ENCODE measurements at places on chromosomes 7 and 10.

DNA sequence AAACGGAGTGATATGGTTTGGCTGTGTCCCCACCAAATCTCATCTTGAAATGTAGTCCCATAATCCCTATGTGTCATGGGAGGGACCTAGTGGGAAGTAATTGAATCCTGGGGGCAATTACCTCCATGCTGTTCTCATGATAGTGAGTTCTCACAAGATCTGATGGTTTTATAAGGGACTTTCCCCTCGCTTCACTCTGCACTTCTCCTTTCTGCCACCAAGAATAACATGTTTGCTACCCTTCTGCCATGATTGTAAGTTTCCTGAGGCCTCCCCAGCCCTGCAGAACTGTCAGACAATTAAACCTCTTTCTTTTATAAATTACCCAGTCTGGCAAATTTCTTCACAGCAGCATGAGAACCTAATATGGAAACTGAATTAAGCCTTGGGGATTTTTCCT lies 19.1 kb downstream of the FAM3C start:
- no peak for DNase-seq

- no peak for DNase-seq
Measured at GRCh38 chr10:69741671-69742355, 59.9 kb upstream of the COL13A1 start.

DNA sequence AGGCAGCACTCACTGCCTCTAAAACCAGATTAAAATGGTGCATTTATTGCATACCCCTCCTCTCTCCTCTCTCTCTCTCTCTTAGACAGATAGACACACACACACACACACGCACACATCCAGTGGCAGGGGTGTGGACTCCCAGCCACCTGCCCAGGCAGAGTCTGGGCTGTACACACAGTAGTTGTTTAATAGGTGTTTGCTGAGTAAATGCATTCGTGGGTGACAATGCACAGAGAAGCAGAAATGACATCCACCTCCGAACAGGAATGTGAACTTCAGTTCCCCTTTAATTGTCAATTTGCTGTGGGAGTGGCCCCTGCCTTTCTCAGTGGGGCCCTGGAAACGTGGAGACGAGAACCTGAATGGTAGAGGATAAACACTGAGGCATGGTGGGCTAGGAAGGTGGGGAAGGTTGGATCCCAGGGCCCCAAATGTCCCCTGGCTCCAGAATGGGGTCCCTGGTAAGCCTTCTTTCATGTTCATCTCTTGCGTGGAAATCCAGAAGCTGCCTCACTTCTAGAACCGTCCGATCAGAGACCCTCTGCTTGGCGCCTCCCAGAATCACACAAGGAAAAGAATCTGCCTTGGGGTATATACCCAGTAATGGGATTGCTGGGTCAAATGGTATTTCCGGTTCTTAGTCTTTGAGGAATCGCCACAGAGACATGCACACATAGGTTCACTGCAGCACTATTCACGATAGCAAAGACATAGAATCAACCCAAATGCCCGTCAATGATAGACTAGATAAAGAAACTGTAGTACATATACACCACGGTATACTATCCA lies 58.5 kb upstream of the ECHDC3 start:
- DNase-seq: no peak

- no peak for DNase-seq
Measured at GRCh38 chr10:4331150-4331549, 494.9 kb upstream of the AKR1E2 start.

GRCh38 chr10:119659951-119660350 lies 8.8 kb downstream of the BAG3 start:
- DNase-seq: no peak

DNA sequence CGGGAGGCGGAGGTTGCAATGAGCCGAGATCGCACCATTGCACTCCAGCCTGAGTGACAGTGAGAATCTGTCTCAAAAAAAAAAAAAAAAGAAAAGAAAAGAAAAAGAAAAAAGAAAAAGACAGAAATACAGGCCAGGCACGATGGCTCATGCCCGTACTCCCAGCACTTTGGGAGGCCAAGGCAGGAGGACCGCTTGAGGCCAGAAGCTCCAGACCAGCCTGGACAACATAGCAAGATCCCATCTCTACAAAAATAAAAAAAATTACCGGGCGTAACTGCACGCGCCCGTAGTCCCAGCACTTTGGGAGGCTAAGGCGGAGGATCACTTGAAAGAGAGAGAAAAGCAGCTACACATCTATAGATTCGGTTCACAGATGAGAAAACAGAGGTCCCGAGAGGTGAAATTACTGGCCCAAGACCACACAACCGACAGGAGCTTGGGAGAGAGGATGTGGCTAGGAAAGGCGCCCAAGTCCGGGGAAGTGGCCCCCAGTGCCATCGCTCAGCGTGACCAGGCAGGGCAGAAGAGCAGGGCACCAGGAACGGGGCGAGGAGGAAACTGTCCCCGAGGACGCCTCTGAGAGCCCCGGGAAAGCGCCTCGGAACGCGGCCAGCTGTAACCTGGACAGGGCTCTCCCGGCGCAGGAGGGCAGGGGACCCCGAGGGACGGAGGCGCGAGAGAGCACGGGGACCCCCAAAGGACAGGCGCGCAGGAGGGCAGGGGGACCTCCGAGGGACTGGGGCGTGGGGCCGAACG lies 612 bp downstream of the SNX8 start:
- DNase-seq: no peak

- no peak for DNase-seq
Measured at GRCh38 chr10:56360583-56360966, 484 bp downstream of the ZWINT start.

- DNase-seq: no peak
Measured at GRCh38 chr10:92082583-92083280, 159.2 kb downstream of the BTAF1 start.

GRCh38 chr7:102189756-102190155 lies 96.9 kb upstream of the SH2B2 start:
- DNase-seq: no peak

GRCh38 chr10:131805696-131806095 lies 95.1 kb upstream of the PPP2R2D start:
- no peak for DNase-seq

- DNase-seq: no peak
Measured at GRCh38 chr7:3280445-3280844, 20.6 kb upstream of the SDK1 start.

- DNase-seq: no peak
Measured at GRCh38 chr7:37703361-37703760, 19.8 kb downstream of the GPR141 start.

- DNase-seq: no peak
Measured at GRCh38 chr10:20396701-20397100, 500.4 kb downstream of the NEBL start.

GRCh38 chr10:24642921-24643678 lies 80.6 kb downstream of the ARHGAP21 start:
- DNase-seq: peak; percentile 40

- DNase-seq: no peak
Measured at GRCh38 chr7:80794631-80795573, 123.9 kb downstream of the SEMA3C start.

DNA sequence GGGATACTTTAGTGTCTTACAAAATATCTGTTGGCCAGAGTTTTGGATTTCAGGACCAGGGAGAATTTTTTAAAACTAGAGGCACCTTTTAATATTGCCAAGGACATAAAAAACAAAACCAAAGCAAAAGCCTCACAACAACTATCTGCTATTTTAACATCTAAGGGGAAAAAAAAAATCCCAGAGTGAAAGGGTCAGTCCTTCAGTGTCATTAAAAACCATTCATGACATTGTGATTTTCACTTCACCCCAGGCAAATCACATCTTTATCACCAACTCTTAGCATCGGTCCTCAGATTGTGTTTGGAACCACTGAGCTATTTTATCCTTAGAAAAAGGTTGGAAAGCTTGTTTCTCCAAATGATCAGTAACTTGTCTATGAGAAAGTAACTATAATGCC lies 10.7 kb downstream of the CEP41 start:
- no peak for DNase-seq

DNA sequence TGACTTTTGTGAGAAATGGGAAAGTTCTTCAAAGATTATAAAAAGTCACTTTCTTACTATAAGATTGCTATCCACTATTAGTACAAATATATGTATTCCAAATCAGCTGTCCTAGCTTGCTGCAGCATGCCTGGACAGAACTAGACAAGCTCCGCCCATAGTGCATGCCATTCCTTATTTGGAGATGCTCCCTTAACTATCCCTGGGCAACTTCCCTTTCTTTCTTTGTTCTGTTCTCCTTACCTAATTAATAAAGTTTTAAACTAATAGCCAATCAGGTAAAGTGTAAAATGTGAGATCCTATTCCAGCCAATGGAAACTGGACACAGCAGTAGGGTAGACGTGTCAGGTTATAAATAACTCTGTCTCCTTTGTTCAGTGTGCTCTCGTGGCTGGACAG lies 281.9 kb downstream of the CAMK1D start:
- no peak for DNase-seq

- DNase-seq: no peak
Measured at GRCh38 chr7:35255443-35256255, 1.7 kb upstream of the TBX20 start.

DNA sequence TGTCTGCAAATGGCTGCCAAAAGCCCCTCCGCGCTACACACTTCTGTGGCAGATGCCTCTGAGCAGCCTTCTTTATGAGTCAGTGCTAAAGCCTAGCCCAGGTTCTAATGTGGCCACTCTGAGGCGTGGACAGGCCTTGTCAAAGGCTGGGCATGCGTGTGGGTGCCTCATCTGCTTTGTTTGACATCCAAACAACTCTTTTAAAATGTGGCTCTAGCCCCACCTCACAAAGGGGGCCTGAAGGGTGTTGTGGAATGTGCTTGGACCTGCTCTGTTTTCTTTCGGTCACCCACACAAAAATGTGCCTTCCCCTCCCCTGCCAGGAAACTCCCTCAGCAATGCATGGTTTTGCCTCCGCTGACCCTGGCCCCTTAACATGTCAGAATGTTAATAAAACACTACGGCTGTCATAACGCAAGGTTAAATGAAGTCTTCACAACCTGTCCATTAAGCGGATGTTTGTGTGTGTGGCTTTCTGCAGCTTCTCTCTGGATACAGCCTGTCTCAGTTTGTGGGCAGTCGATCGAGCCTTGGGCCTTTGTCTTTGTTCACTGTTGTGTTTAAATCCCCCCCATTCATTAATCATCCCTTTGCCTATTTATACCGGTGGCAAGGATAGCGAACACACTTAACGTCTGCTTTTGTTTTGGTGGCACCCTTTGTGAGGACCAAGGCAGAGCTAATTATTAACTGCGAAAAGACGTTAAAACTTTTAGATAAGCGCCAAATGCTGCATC lies 718.9 kb downstream of the LRMDA start:
- no peak for DNase-seq

- DNase-seq: no peak
Measured at GRCh38 chr10:106424054-106424453, 740.5 kb downstream of the SORCS1 start.

- DNase-seq: no peak
Measured at GRCh38 chr7:27998382-27998781, 182.2 kb downstream of the JAZF1 start.

GRCh38 chr10:127524908-127525665 lies 24.0 kb upstream of the NPS start:
- DNase-seq: no peak

DNA sequence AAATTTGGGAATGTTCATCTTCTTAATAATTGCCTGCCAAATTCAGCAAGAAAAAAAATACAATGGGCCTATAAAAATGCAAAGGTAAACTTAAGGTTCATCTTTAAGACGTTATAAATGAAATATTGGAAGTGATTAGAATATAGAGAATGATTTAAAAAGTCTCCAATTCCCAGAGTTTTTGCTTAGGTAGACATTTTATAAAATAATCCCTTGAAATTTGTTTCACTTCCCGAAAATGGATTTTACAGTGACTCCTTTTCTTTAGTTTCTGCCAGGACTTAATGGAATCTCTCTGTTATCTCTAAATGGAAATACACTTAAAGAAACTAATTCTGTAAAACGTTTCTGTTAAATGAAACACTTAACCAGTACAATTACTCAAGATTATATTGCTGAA lies 544.2 kb upstream of the TEX47 start:
- DNase-seq: no peak

DNA sequence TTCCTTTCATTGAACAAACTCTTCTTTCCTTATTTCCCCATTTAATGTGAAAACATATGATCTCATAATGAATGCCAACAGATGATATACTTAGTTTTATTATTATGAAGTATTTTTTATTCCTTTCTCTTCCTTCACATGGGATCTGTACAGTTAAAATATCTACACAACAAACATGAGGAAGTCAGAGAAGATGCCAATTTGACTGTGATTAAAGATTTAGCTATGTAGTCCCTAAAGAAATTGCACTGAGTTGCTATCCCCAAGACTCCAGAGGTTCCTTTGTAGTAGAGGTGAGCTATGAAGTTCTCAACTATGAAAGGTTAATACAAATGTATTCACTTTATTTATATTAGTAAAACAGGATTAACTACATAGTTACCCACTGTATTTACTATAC lies 60.6 kb upstream of the LRRN3 start:
- DNase-seq: no peak

GRCh38 chr7:52799817-52800216 lies 235.6 kb upstream of the POM121L12 start:
- DNase-seq: no peak

DNA sequence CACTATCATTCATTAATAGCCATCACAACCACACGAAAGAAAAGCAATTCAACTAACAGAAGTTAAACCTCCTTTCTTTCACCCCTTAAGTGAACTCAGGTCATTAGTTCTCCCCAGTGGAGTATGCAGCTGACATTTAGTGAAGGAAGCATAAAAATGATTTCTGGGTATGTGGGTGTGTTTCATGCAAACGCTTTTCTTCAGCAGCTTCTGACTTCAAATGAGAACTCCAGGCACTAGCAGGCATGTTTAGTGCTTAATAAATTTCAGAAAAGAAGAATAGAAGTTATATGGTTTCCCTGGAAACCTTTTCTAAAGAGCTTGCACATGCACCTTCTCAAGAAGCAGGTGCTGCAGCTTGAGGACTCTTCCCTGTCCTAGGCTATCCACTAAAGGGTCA lies 62.5 kb downstream of the PIK3CG start:
- no peak for DNase-seq

DNA sequence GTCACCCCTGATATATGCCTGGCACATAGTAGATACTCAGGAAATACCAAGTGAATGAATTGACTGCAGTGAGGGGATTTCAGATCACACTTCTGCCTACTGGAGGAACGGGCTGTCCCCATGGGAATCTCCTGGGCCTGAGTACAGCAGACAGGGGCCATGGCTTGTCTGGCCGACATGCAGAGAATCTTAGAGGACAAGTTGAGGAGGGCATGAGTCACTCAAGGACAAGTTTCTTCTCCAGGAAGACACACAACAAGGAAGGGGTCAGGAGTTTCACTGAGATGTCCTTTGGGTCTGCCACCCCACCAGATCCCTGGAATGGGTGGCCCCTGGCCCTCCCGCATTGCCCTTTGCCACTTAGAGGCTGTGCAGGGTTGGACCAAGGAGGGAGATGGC lies 20.7 kb downstream of the PLPP4 start:
- DNase-seq: no peak

- DNase-seq: no peak
Measured at GRCh38 chr10:103885617-103886016, 30.2 kb upstream of the SH3PXD2A start.

- DNase-seq: no peak
Measured at GRCh38 chr10:59864141-59864962, 42.0 kb downstream of the CCDC6 start.

All from NCI-H2081 treated with DMSO at 0.1 percent for 48 hours (cell line).